ENCODE measurements at places on chromosomes 11 and 22.
A peak's percentile ranks its signal among the peaks of the same experiment; 100 is the strongest.

- no peak for DNase-seq
Observed at GRCh38 chr11:96316869-96317268, 26.1 kb downstream of the MAML2 start.

DNA sequence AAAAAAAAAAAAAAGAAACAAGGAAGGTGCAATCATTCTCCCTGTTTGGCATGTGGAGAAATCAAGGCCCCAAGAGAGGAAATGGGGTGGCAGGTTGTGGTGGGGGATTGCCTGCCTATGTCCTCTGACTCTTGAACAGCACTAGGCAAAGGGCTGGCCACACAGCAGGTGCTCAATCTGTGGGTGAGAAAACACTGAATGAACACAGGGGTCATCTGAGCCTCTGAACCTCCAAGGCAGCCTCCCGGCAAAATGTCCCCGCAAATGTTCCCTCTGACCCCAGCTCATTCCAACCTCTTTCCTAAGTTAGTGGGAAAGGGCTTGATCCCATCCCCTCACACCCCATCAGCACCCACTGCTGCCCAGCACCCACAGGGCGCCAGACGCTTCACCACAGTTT lies 4.6 kb downstream of the PLA2G6 start:
- DNase-seq, result no peak

DNA sequence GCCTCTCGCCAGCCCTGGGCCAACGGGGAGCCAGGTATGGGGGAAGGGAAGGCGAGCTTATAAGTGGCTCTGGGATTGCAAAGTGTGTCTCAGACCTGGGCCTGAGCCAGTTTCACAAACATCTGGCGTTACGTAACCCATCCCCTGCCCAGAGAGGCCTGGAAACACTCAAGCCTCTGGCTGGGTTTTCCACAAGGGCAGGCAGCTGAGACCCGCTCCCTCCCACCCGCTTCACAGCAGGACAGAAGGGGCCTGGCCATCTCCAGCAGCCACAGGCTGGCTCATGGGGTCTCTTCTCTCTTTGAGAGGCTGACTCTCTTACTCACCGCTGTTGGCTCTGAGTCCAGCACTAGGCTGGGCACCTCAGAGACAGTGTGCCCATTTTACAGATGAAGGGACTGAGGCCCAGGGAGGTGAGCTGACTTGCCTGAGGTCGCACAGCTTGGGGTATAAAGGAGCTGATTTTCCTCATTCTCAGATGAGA lies 44.5 kb downstream of the TRIOBP start:
- DNase-seq, result no peak

GRCh38 chr22:34326901-34327300 lies 406.6 kb upstream of the LARGE1 start:
- no peak for DNase-seq

GRCh38 chr11:110479108-110480101 lies 49.7 kb downstream of the FDX1 start:
- DNase-seq, result no peak

GRCh38 chr11:62694455-62695167 lies 5.3 kb upstream of the LRRN4CL start:
- peak; percentile 58 for DNase-seq

GRCh38 chr22:39214006-39214382 lies 30.8 kb downstream of the PDGFB start:
- no peak for DNase-seq

GRCh38 chr11:12790861-12791616 lies 116.8 kb downstream of the TEAD1 start:
- no peak for DNase-seq

DNA sequence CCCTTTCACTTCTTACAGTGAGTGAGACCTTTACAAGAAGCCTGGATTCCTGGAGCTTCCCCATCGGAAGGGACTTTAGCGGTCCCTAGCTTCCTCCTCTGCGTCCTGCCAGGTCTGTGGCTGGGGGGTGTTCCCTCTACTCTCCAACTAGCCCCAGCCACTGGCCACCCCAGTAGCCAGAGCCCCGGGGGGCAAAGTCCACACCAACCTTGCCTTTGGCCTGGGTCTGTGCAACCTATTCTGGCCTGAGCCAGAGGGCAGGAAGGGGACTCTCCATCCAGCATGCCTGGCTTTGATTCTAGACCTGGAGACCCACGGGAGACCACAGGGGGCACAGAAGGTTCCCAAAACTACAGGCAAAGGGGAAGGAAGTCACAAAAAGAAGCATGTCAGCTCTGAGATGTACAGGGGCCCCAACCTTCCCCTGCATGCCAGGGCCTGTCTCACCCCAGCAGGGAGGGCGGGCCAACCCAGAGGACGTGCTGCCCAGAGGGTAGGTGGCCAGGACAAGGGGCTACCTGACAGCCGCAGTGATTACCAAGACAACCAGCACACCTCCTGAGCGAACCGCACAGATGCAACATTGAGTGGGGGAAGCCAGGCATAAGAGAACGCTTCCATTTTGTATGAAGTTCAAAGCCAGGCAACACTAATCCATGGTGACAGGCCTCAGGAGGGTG lies 52.4 kb downstream of the DSCAML1 start:
- no peak for DNase-seq

- DNase-seq, result no peak
Observed at GRCh38 chr11:90532125-90532524, 309.3 kb upstream of the CHORDC1 start.

DNA sequence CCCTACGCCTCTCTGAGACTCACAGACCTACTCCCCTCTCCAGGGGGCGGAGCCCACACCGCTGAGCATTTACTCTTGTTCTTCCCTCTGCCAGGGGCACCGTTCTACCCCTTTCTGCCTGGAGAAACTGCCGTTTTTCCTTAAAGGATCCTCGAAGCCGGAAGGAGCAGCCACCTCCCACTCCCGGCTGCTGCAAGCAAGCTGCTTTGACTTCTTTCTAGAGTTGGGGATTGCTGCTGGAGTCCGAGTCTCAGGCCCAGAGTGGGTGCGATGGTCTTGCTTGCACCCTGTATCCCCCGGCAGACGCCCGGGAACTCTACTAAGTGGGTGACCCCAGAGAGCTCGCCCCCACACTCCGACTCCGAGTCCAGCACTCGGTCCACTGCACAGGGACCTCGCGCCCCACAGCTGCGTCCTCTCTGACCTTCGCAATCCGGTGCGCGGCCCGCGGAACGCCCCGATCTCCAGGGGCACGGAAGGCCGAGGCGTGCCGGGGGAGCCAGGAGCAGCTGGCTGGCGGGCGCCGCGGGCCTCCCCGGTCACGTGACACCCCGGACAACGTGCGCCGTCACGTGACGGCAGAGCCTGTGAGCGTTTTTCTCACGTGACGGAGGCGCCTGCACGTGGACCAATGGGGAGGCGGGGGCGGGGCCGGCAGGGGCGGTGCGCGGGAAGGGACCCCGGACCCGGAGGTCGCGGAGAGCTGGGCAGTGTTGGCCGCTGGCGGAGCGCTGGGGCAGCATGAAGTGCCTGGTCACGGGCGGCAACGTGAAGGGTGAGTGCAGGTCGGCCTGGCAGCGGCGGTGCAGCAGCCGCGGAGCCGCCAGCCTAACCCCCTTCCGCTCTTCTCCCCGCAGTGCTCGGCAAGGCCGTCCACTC lies at the start of gene RAD9A:
Gene RAD9A, plus strand, starts transcription at position 683 of the 879 bp plus-strand sequence. Its CDS starts 59 bp downstream, at position 742.
- DNase-seq, result peak; percentile 88

GRCh38 chr11:19703211-19703610 lies 9.4 kb upstream of the NAV2 start:
- DNase-seq, result no peak

DNA sequence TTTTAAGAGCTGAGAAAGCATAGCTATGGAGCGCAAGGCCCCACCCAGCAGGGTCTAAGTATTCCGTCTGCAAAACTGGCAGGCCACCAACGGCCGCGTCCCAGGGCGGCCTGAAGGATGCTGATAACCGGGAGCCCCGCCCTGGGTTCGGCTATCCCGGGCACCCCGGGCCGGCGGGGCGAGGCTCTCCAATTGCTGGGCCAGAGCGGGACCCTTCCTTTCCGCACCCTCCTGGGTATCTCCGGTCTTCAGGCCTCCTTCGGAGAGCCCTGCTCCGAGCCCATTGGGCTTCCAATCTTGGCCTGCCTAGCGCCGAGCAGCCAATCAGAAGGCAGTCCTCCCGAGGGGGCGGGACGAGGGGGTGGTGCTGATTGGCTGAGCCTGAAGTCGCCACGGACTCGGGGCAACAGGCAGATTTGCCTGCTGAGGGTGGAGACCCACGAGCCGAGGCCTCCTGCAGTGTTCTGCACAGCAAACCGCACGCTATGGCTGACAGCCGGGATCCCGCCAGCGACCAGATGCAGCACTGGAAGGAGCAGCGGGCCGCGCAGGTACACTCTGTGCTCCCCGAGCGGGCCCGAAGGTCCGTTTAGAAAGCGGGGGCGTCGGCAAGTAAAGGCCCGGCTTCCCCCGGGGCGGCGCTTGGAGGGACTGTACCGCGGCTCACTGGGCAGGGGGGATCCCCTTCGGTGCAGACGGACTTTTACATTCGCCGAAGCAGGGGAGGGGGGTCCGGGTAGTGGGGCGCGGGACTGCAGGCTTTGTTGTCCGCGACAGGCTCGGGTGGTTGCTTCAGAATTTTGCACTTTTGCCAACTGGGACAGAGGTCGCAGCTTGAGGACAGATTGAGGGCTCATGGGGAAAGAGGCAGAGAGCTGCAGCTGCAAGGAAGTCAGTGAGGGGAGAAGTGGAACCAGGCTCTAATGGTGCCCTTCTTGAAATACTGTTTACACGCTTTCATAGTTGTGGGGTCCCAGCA lies at the start of gene CAT:
Gene CAT, plus strand, starts transcription at position 406 of the 979 bp plus-strand sequence. Its CDS starts 80 bp downstream, at position 486.
- DNase-seq, result peak; percentile 97

DNA sequence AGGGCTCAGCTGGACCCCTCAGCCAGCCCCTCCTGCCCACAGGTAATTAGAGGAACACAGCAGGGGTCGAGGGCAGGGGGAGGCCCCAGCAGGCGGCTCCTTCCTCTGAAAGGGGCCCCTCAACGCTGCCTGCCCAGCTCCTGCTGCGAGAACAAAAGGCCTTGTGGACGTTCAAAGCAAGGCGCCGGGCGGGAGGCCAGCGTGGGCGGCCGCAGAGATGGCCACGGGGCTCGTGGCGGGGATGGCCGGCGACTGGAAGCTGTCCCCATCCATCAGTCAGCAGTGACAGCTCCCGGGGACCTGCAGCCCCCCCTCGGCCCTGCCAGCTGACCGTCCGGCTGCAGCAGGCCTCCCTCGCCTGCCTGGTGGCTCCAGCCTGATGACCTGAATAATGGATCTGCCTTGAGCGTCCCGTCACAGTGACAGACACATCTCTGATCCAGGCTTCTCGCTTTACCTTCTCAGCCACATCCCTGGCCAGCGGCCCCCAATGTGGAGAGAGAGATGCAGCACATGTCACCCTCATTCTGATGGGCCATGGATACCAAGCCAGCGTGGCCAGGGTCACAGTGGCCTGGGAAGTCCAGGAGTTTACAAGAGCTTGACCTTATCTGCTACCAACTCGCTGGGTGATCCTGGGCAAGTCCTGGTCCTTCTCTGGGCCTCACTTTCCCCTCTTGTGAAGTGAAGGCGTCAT lies 159.3 kb downstream of the MN1 start:
- DNase-seq, result no peak
